ENCODE measurements at places on chromosomes 2 and 18.

GRCh38 chr2:61011678-61012077 lies 5.8 kb upstream of the PEX13 start:
- no peak for DNase-seq

DNA sequence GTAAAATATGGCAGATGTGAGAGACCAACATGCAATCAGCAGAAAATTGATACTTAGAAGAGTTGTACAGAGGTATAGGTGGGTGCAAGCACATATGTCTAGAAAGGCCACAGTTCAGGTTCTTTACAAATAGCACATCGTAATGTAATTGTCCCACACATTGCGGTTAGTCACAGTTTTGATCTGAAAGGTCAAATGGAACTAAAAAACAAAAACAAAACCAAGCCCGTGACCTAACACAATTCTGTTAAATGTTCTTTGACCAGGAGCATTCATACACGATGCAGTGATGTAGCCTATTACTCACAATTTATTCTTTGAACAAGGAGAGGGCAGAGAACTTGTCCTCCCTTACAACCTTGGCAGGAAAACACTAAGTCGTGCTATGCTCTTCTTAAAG lies 108.9 kb upstream of the MAP4K3 start:
- no peak for DNase-seq

DNA sequence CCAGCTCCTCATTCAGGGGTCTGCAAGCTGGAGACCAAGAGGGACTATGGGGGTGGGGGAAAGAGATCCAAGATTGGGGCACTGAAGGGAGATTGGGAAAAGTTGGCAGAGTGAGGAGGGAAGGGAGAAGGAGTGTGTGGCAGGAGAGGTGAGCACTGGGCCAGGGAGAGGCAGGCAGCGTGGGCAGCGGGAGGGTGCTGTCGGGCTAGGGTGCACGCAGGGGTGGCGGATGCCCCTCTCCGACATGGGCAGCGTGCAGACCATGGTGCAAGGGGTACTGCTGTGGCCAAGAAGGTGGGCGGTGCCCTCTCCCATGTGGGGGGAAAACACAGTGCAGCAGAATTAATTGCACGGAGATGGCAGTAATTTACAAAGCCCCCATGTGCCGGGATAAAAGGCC lies 74.1 kb downstream of the CELF4 start:
- no peak for DNase-seq

DNA sequence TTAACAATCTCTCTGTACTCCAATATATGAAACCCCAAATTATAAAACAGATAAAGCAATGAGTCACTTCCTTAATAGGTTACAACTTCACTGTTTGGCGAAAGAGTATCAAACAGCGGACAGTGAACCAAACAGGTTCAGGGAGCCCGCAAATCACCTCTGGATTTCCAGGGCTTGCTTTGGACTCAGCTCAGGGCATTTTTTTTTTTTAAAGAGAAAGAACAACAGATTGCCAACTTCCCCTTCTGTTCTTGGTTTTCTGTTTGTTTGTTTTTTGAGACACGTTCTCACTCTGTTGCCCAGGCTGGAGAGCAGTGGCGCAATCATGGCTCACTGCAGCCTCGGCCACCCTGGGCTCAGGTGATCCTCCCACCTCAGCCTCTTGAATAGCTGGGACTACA lies 52.7 kb downstream of the ABCB11 start:
- no peak for DNase-seq

GRCh38 chr2:202910698-202911097 lies 775 bp downstream of the WDR12 start:
- DNase-seq: no peak

DNA sequence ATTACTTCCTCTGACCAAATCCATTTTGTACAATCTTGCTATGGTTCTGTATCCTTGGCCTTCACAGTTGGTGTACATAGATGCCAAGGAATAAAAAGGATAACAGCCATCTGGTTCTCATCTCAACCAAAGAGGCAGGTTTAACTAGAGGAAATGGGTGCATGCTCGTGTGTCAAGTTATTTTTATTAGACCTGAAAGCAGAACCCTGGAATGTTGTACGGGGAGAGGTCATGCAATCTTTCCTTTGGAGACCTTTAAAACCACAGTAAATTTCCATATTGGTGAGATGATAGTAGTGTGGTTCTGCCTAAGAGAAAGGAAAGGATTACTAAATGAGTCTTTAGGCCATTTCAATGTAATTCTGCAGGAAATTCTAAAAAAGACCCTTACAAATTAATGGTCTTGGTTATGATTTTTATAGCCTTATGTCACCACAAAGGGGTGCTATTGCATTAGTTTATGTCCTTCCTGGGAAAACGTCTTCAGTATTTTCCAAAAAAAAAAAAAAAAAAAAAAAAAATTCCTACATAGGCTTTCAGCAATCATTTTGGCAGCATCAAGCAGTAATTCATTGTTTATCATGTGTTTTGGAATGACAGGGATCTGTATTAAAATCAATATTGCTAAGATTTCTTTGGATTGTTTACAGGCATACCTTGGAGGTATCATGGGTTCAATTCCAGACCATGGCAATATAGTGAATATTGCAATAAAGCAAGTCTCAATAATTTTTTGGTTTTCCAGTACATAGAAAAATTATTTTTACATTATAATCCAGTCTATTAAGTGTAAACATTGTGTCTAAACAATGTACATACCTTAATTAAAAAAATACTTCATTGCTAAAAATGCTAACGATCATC lies 270.8 kb downstream of the NYAP2 start:
- DNase-seq: no peak

- no peak for DNase-seq
Observed at GRCh38 chr2:82260521-82260920, 1956.0 kb upstream of the LRRTM1 start.

- peak; percentile 53 for DNase-seq
Observed at GRCh38 chr2:37389989-37390765, 45.7 kb downstream of the QPCT start.

- peak; percentile 3 for DNase-seq
Observed at GRCh38 chr2:65228263-65228750, 676 bp downstream of the ACTR2 start.

DNA sequence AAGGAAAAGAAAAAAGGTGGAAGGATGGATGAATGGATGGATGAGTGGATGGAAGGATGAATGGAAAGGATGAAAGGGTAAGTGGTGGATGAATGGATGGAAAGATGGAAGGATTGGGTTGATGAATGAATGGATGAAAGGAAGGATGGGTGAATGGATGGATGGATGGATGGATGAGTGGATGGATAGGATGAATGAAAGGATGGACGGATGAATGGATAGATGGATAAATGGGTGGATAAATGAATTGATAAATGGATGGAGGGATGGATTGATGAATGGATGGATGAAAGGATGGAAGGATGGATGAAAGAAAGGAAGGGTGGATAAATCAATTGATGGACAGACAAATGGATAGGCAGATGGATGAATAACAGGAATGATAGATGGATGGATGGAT lies 48.2 kb upstream of the OTOF start:
- DNase-seq: no peak

DNA sequence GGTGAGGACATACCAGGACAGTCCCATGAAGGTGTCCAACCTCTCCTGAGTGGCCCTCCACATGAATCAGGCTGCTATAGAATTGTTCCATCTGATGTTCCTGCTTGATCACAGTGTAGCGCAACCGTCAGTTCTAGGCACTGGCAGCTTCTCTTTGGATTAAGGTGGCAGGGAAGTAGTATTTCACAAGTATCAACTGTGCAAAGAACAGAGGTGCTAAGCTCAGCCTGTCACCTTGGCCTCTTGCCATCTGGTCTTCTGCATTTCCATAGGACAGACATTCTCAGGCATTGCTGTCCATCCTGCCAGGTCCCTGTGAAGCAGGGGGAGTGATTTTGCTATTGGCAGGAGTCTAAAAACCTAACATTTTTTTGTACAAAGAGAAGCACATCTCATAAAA lies 182.2 kb upstream of the EPAS1 start:
- DNase-seq: no peak
